ENCODE measurements at places on chromosomes 7 and 10.

GRCh38 chr10:128166151-128166550 lies 39.9 kb upstream of the MKI67 start:
- no peak for DNase-seq

DNA sequence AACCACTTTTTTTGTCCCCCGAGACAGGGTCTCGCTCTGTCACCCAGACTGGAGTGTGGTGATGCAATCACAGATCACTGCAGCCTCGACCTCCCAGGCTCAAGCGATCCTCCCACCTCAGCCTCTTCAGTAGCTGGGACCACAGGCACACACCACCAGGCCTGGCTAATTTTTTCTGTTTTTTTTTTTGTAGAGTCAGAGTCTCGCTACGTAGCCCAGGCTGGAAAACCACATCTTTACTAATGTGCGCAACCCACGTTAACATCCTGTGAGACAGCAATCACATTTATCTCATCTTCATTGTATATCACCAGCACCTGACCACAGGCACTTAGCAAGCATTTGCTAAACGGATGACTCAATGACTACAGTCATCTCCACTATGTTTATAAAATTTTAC lies 77.8 kb upstream of the ATP6V0A4 start:
- DNase-seq: no peak

DNA sequence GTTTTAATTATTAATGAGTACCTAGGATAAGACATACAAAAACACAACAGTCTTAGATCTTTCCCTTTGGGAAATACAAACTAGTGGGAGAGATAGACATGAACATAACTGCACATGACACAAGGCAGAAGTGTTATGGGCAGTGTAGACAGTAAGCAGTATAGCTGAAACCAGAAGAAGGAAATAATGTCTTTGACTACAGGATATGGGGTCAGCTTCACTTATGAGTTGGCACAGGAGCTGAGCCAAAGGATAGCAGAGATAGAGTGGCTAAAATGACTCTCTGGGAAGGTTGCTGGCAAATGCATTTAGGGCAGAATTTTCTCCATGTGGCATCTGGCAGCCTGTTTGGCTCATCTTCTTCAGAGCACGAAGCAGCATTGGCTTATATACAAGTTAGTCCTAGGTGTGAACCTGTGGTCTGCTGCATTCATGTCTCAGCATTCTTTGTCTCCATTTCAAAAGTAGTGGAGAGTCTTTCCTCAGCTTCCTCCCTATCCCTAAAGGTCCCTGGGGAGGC lies 60.3 kb upstream of the FEZF1 start:
- DNase-seq: no peak

GRCh38 chr7:7739204-7740036 lies 21.0 kb upstream of the RPA3 start:
- DNase-seq: no peak

Data from NCI-H2107 (cell line).